ENCODE measurements at places on chromosomes 3 and 15. TPM values are rescaled to one million over a fixed set of nuclear protein-coding genes. Genes with fewer than 3 reads are reported as not detected.

Gene SNURF
- 0.44 TPM for total RNA-seq

GRCh38 chr15:45776772-45777171 is 141.9 kb downstream of the SQOR start:
- H3K27ac ChIP-seq = no peak overlapping the region
- H3K36me3 ChIP-seq = no peaks in the 10 kb centered on the region
- DNase-seq = no peak
- peaks cover 34% of the 10 kb centered on the region for H3K27me3 ChIP-seq
- no peak overlapping the region for H3K4me3 ChIP-seq

DNA sequence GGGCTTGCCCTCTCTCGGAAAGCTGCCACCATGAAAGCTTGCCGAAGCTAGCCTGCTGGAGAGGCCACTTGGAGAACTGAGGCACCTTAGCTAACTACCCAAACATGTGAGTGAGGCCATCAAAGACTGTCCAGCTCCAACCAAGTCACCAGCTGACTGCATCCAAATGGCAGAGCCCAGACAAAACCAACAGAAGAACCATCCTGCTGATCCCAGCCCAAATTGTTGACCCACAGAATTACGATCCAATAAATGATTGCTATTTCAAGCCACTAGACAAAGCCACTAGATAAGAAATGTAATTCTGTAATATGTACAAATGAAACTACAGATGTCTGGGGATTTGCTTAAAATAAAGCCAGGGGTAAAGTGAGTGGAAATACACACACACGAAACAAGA is 109.8 kb upstream of the TRPM1 start:
- peaks cover 4% of the 10 kb centered on the region for H3K4me1 ChIP-seq
- H3K36me3 ChIP-seq = no peaks in the 10 kb centered on the region
- H3K27ac ChIP-seq = no peak overlapping the region

Gene JMJD7
- total RNA-seq = 13.5 TPM

DNA sequence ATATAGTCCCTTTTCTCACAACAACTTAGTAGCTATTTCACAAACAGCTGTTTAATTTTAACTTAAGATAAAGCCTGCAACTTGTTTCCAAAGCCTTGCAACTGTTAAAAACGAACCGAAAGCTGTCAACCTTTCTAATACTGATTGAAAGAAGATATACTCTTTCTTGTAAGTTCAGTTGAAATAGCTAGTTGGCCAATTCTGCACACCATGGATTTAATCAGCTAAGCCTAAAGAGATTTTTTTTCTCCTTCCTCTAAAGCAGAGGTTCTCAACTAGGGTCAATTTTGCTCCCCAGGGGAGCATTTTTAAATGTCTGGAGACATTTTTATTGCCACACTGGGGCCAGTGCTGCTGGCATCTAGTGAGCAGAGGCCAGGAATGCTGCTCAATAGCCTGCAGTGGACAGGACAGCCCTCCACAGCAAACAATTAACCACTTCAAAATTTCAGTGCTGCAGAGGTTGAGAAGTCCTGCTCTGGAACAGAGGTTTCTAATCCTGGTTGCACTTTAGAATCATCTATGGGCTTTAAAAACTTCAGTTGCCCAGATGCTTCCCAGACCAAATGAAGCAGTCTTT is 26.2 kb downstream of the MINDY4B start:
- H3K4me3 ChIP-seq = no peak overlapping the region
- H3K27ac ChIP-seq = no peak overlapping the region
- H3K27me3 ChIP-seq = peaks cover 6% of the 10 kb centered on the region

GRCh38 chr15:56053046-56053400 is 59.6 kb upstream of the NEDD4 start:
- DNase-seq = no peak
- no peaks in the 10 kb centered on the region for H3K36me3 ChIP-seq
- H3K4me3 ChIP-seq = no peak overlapping the region
- H3K27me3 ChIP-seq = no peaks in the 10 kb centered on the region

DNA sequence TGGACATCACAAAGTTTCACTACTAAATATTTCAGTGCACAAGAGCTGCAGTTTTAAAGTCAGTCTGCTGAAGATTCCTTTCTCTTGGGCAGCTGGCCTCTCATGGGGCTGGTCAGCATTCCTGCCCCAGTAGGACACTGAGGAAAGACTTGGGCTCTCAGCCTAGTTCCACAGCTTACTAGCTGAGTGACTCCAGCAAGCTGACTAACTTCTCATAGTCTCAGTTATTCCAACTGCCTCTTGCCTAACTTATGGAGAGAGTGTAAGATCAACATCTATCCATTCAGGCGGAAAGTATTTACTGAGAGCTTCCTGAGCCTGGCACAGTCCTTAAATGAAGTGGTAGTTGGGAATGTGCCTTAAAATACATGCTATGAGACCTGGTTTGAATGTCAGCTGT is 27.0 kb downstream of the TM4SF4 start:
- H3K4me3 ChIP-seq = no peak overlapping the region
- no peaks in the 10 kb centered on the region for H3K36me3 ChIP-seq
- no peak for DNase-seq
- no peaks in the 10 kb centered on the region for H3K4me1 ChIP-seq
- H3K27ac ChIP-seq = no peak overlapping the region

GRCh38 chr3:141930801-141931200 is 54.4 kb downstream of the ATP1B3 start:
- no peaks in the 10 kb centered on the region for H3K36me3 ChIP-seq
- H3K27me3 ChIP-seq = no peaks in the 10 kb centered on the region

DNA sequence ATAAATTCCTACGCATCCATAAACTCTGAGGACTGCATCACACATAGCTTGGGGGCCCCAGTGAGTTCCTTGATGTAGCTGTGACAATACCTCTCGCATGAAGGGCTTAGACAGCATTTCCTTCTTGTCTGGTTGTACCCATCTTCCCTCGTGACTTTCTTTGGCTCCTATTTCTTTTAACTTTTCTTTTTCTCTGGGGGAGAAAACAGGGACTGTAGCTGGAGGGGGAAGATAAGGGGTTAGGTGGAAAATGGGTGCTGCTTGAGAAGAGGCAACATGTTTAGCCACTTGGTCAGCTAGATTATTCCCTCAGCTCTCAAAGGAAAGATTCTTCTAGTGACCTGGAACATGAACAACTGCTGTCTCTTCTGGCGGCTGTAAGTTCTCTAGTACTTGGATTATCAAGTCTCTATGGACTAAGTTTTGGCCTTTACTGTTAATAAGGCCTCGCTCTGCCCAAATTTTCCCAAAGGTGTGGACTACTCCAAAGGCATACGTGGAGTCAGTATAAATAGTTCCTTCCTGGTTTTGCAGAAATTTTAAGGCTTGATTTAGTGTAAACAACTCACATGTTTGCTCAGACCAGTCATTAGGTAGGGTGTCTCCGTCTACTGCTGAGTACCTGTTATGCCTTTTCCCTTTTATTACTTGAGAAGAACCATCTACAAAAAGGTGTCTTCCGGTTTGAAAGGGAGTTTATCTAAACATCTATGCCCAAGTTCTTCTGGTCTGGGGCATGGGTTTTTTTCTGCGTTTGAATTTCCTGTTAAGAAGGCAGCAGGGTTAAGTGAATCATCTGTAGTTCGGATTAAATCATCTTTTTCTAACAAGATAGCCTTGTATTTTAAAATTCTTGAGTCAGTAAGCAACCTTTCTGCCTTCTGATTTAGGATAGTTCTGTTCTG is 21.0 kb upstream of the ATG7 start:
- H3K36me3 ChIP-seq = no peaks in the 10 kb centered on the region
- H3K27ac ChIP-seq = no peak overlapping the region
- no peaks in the 10 kb centered on the region for H3K27me3 ChIP-seq

Gene CLEC3B
- total RNA-seq = 0.57 TPM

DNA sequence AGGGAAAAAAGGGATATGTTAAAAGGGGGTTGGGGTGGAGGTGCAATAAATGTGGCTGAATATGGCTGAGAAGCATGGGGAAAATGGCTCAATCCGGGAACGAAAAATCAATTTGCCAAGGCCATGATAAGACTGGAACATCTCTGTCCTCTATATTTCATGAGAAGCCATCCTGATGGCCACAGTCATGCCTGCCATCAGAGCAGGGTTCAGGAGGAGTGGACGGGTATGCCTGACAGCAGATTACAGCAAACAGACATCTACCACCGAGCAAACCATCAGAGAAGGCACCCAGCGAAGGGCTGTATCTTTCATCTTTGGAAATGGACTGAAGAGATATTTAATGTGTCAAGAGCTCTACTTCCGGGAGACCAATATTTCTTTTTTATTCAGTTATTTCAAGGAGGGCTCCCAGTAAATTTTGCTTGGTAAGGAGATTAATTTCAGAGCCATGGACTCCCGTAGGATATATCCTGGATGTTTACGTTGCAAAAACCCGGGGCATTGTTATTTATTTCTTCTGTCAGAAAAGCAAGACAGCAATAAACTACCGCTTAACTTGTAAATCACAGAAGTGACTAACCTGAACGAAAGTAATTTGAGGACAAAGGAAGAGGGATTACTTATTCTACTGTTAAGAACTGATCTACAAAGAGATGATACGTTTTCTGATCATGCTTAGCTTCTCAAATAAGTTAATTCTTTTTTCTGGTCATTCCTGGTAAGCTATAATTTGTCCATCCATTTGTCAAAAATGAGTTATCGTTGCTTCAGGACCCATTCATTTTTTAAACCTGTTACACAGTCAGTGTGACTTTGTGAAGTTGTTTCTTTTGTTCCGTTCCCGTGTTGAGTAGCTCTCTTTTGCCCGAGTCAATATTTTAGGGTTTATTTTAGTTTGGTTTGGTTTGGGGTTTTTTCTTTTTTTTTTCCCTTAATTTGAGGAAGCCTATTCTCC is 80.6 kb upstream of the CHD2 start:
- peaks cover 41% of the 10 kb centered on the region for H3K4me1 ChIP-seq
- peak overlapping the region; percentile 58 for H3K4me3 ChIP-seq
- H3K27me3 ChIP-seq = no peaks in the 10 kb centered on the region

DNA sequence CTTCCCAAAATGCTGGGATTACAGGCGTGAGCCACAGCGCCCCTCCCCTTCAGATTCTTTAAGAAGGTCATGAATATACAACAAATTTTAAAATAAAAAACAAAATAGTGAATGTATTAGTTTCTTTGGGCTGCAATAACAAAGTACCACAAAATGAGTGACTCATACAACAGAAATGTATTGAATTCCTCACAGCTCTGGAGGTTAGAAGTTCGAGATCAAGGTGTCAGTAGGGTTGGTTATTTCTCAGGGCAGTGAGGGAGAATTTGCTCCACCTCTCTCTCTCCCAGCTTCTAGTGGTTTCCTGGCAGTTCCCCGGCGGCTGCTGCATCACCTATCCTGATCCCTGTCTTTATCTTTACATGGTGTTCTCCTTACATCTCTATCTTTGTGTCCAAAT is 804.0 kb downstream of the ROBO1 start:
- no peaks in the 10 kb centered on the region for H3K36me3 ChIP-seq
- H3K4me1 ChIP-seq = no peaks in the 10 kb centered on the region
- no peak overlapping the region for H3K4me3 ChIP-seq
- no peak for DNase-seq

DNA sequence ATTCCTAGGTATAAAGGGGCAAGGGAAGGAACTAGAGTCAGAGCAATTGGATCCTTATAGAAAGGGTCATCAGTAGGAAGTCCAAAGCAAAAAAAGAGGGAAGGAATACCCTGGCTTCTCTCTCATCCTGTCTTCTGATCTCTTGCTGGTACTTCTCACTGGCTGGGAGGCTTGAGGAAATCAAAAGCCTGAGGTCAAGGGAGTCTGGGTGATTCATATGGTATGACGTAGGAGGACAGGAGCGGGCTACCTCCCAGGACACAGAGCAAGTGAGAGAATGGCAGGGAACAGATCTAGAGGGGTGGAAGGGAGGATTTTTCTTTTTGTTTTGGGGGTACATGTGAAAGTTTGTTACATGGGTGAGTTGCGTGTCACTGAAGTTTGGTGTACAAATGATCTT is 76.0 kb downstream of the CFAP20DC start:
- no peaks in the 10 kb centered on the region for H3K4me1 ChIP-seq
- no peaks in the 10 kb centered on the region for H3K36me3 ChIP-seq
- DNase-seq = no peak
- no peak overlapping the region for H3K4me3 ChIP-seq

GRCh38 chr3:59654123-59654479 is 604.3 kb upstream of the CFAP20DC start:
- no peak overlapping the region for H3K4me3 ChIP-seq
- H3K27ac ChIP-seq = no peak overlapping the region
- peaks cover 11% of the 10 kb centered on the region for H3K27me3 ChIP-seq
- DNase-seq = no peak
- H3K4me1 ChIP-seq = no peaks in the 10 kb centered on the region
- H3K36me3 ChIP-seq = no peaks in the 10 kb centered on the region

- H3K27ac ChIP-seq = no peak overlapping the region
- no peaks in the 10 kb centered on the region for H3K27me3 ChIP-seq
- no peaks in the 10 kb centered on the region for H3K36me3 ChIP-seq
- 0 out of 2 replicates have a peak, but pooled peaks cover 3% of the 10 kb centered on the region for H3K4me1 ChIP-seq
- no peak for DNase-seq
These were observed 27.8 kb downstream of the GAP43 start for GRCh38 chr3:115651087-115651486.

DNA sequence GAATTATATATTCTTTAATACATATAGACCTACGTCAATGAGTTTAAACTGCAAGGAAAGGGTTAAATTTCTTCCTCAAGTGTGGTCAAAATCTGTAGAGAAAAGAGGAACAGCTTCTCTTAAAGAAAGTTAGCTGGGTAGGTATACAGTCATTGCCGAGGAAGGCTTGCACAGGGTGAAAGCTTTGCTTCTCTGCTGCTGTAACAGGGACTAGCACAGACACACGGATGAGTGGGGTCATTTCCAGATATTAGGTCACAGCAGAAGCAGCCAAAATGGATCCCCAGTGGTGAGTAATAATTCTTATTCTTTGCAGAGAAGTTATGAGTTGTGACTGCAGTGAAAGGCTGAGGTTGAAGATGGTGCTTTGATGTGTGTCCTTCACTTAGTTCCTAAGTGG is at the start of gene CD86:
CD86 (plus strand) TSS at position 148 of the 400 bp plus-strand sequence; CDS start at position 276, 128 bp downstream.
- no peak for DNase-seq
- no peaks in the 10 kb centered on the region for H3K27me3 ChIP-seq
- no peaks in the 10 kb centered on the region for H3K36me3 ChIP-seq
- H3K4me1 ChIP-seq = no peaks in the 10 kb centered on the region

Gene C3orf49
- total RNA-seq = not detected

- no peaks in the 10 kb centered on the region for H3K36me3 ChIP-seq
- no peaks in the 10 kb centered on the region for H3K4me1 ChIP-seq
- H3K27ac ChIP-seq = no peak overlapping the region
- H3K4me3 ChIP-seq = no peak overlapping the region
These were observed 157.7 kb upstream of the PROK2 start for GRCh38 chr3:71942432-71943187.
